ENCODE measurements at places on chromosomes 1 and 21.

GRCh38 chr1:173529106-173529505 is 52.0 kb downstream of the PRDX6 start:
- DNase-seq: no peak

GRCh38 chr1:67352211-67352610 is 44.5 kb downstream of the IL12RB2 start:
- no peak for DNase-seq

DNA sequence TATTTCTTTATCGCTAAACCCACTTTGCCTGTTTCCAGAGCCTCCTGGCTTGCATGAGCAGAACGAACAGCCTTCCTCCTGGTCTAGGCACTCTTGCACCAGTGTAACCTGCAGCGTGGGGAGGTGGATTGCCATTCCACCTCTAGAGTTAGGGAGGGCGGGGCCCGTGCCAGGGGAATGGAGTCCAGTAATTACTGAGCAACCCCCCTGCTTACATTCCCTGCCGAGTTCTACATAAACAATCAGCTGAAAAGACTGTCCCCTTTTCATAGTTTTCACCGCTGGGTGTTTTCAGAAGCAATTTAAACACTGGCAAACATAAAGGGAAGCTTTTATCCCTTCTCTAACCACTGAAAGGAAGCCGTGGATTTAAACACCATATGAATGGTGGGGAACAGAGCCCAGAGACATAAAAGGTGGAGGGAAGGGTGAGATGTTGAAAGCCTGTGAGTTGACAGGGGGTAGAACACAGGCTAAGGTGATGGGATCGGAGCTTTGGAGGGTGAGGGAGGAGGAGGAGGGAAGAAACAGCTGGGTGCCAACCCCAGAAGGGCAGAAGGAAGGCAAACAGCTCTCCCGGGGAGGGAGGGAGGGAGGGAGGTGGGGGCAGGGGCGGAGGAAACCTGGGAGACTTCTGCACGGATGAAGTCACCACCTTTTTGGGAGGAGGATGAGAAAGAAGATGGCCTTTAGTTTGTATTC is 68.0 kb upstream of the WDR26 start:
- DNase-seq: no peak

DNA sequence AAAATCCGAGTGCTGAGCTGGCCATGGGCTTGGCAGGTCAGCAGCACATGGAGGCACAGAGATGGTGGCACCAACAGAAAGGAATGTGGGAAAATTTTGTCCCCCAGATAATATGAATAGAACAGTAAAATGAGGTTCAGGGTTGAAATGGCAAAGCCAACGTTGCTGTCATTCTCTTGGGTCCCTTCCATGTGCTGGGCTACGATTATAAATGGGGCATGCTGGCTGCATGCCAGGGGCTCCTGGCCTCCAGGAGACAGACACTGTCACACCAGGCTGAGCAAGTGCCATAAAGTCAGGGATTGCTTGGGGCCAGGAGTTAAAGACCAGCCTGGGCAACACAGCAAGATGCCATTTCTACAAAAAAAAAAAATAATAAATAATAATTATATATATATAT is 77.1 kb downstream of the TOMM20 start:
- DNase-seq: no peak

- peak; percentile 23 for DNase-seq
These were observed 2.7 kb upstream of the RBM15 start for GRCh38 chr1:110336300-110337039.

- no peak for DNase-seq
These were observed 58.0 kb upstream of the RAB3GAP2 start for GRCh38 chr1:220330265-220330664.

DNA sequence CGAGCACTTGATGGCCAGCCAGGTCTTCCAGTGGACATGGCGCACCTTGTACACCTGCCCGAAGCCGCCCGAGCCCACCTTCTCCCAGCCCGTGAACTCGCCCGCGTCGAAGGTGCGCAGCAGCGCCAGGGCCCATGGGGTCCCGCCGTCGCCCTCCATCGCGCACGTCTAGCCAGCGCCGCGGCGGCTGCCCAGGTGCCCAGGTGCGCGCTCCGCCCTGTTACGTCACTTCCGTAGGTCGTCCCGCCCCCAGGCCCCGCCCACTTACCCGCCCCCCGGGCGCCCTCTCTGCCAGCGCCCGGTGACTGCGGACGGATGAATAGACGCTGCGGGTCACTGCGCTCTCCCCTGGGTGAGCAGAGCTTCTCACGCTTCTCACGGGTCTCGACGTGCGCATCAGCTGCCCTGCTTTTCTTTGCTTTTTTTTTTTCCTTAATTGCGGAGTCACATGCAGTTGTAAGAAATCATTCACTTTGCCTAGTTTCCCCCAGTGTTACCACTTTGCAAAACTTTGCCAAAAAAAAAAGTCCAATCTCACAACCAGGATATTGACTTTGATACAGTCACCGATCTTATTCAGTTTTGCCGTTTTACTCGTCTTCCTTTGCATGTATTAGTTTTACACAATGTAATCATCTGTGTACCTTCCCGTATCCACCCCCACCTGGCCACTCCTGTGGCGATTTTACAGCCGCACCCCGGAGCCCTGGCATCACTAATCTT is at the start of gene RIPK4:
Gene RIPK4, minus strand, starts transcription at position 170 of the 723 bp plus-strand sequence. Its CDS starts 11 bp downstream, at position 159.
- DNase-seq: no peak

- DNase-seq: no peak
These were observed 10.6 kb upstream of the F3 start for GRCh38 chr1:94552071-94552586.

DNA sequence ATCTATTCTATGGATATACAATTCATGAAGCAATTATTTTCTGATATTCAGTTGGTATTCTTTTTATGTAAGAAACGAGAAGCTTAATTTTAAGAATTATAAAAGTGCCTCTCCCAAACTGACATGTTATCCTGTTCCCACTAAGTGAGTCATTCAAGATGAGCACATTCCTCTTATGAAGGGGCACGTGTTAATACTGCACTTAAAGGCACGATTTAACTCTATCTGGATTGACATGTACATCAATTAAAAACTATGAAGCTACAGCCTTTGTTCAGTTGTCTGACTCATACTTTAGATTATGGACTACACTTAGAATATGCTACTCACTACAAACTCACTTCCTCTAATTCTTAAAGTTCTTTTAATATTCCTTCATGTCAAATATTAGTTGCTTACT is 111.6 kb downstream of the CYYR1 start:
- DNase-seq: no peak

GRCh38 chr1:204289280-204289679 is 70.4 kb downstream of the PLEKHA6 start:
- DNase-seq: no peak

DNA sequence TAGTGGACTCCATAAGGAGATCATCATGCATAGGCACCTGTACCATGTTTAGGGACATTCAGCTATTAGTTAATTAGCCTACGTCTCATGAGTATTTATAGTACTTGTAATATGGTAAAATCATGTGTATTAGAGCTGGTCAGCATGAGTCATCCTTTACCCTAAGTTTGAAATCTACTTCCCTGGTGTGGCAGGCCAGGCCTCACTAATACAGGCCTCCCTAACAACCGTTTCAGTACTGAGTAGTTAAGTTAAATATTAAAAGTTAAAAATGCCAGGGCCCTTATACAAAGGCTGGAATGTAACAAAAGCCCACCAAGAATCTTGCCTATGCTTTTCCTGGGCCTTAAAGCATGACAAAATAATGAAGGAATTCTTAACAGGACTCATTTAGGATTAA is 356.3 kb upstream of the DPYD start:
- peak; percentile 44 for DNase-seq

GRCh38 chr1:100847361-100848082 is 47.1 kb downstream of the EXTL2 start:
- no peak for DNase-seq

DNA sequence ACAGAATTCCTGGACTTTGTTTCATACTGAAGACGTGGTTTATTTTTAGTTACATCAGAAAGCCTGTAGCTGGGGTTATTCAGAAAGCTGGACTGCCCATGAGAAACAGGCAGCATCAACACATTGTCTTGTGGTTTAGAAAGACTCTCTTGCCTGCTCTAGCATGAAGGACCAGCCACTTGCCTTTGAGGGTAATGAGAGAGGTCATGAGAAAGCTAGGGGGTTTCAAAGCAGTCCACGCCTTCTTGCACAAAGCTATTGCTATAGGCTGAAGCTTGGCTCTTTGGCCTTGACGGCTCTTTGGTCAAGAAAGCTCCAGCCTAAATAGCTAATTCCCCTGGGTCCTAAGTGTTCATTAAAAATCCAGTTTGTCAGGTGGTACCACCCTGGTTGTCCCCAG is 208.1 kb downstream of the PRDM2 start:
- DNase-seq: no peak

GRCh38 chr1:99685516-99686180 is 39.7 kb downstream of the PALMD start:
- DNase-seq: peak; percentile 74

DNA sequence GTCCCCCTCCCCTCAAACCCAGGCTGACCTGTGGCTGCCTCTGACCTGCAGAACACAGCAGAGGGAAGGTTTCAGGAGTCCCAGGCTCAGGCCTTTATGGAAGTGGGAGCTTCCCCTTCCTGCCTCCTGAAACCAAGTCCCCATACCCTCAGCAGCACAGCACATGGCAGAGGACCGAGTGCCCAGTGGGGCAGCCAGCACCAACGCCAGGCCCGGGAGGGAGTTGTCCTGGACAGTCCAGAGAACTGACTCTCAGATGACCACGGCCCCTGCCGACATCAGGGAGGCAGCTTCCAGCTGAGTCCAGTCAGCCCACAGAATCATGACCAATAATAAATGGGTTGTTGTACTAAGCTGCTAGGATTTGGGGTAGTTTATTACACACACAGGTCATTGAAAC is 79.6 kb upstream of the ERG start:
- DNase-seq: no peak

- DNase-seq: no peak
These were observed 211.5 kb downstream of the LHX8 start for GRCh38 chr1:75345538-75346292.

GRCh38 chr1:116808200-116808847 is 54.1 kb downstream of the CD2 start:
- DNase-seq: no peak

DNA sequence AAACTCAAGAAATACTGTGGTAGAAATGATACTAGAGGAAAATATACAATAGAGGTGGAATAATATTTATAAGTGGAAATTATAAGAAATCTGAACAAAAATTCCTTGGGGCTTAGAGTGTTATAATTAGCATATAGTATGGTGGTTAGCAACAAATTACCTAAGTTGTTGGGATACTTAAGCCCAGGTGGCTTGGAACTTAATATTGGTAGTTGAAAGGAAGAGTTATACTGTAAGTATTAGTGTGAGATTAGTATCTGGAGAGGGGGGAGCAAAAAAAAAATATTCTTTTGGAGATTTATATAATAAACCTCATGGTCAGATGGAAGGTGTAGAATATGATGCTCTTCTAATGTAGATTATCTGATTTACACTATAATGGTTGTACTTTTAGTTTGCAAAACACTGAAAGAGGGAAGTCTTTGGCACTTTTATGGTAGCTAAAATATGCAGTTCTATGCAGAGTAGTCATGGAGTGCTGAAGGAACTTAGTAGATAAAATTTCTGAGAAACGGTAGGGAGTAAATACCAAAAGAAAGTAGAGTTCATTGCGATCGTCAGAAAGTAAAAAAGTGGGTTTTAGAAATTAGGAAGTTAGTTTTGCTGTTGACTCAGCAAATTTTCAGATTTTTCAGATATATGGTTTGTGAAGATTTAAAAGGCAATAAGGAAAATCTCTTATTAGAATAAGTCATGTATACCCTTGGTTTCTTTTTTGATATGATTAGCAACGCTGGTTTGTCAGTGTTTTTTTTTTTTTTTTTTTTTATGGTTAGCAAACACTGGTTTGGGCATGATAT is 45.7 kb downstream of the MTF2 start:
- no peak for DNase-seq

- no peak for DNase-seq
These were observed 23.3 kb downstream of the PIP5K1A start for GRCh38 chr1:151221616-151222015.

- no peak for DNase-seq
These were observed 16.7 kb upstream of the WNT2B start for GRCh38 chr1:112492076-112492475.

- DNase-seq: no peak
These were observed 2.3 kb downstream of the NR5A2 start for GRCh38 chr1:200029822-200030152.

GRCh38 chr1:162964901-162965300 is 103.9 kb upstream of the CCDC190 start:
- no peak for DNase-seq

DNA sequence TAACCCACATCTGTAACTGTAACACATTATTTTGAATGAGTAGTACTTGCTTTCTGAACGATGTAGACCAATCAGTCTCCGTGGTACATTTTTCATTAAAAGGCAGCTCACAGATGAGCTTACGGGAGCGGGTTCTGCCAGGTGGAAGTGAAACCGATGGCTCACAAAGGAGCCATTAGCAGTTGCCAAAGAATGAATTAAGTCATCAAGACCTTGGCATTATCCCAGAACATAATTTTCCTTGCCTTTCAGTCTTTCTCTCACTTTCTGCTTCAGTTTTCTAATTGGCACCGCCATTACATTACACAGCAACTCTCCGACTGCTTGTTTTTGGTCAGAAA is 33.5 kb upstream of the UTS2 start:
- no peak for DNase-seq

DNA sequence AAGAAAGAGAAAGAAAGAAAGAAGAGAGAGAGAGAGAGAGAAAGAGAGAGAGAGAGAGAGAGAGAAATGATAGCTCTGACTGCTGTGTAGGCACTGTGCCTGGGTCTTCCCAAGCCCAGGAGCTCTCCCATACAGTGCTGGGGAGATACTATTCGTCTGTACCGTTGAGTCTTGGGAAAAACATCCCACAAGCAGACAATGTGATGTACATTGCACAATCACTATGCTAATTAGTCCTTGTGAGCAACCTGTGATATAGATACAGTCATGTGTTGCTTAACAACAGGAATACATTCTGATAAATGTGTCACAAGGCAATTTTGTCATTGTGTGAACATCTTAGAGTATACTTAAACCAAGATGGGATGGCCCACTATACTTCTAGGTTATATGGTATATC is 381.0 kb downstream of the HHAT start:
- no peak for DNase-seq

GRCh38 chr1:161287482-161288054 is 22.2 kb downstream of the MPZ start:
- no peak for DNase-seq

GRCh38 chr1:153350321-153350957 is 1.8 kb upstream of the PGLYRP4 start:
- DNase-seq: no peak

- peak; percentile 31 for DNase-seq
These were observed 31.0 kb downstream of the ATP5PO start for GRCh38 chr21:33884376-33885171.

- no peak for DNase-seq
These were observed 10.3 kb downstream of the NFIA start for GRCh38 chr1:61092642-61093041.

Data from AG04449 (cell line).